Panc1 (cell line): ENCODE measurements at places on chromosomes 3 and 15.

DNA sequence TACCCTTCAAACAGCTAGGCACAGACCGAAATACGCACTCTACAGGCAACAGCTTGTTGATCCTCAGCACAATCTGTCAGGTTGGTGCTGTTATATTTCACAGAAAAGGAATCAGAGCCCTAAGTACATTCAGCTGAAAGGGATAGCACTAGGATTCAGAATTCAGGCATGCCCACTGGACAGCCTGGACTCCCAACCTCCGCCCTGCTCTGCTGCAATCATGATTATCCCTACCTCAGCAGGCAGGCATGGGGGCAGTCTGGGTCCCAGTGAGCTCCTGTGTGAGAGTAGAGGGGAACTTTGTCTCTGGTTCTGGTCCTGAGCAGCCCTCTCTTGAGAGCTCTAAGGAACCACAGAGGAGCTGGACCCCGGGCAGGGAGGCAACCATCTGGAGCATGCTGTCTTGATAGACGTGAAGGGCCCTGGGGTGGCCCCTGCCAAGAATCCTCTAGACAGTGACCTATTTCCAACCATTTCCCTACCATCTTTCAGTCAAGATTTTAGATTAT, 23.4 kb upstream of the NOX5 start:
- no peak for DNase-seq

DNA sequence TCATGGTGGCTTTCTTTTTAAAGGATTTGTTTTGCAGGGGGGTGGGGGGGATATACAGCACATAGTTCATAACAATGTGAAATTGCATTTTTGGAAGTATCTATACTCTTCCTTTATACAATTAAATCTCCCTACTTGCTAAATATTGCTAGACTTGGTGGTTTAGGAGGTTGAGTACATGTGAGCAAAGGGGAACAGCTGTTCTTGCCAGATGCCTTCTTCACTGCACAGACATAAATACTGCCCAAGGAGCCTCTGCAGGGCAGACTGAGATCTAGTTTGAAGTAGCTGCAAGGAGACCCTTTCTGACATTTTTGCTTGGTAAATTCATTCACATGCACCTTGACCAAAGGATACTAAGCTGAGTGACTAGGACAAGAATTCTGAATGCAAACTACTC, 228.6 kb upstream of the IL12A start:
- DNase-seq: no peak

- DNase-seq: no peak
These were observed 178.1 kb upstream of the KBTBD8 start for GRCh38 chr3:66819993-66820501.

GRCh38 chr3:122519693-122520092, 5.0 kb upstream of the KPNA1 start:
- no peak for DNase-seq

- no peak for DNase-seq
These were observed 85.7 kb upstream of the MYZAP start for GRCh38 chr15:57505949-57506391.

GRCh38 chr3:4987538-4988296, 8.5 kb downstream of the BHLHE40 start:
- DNase-seq: no peak

DNA sequence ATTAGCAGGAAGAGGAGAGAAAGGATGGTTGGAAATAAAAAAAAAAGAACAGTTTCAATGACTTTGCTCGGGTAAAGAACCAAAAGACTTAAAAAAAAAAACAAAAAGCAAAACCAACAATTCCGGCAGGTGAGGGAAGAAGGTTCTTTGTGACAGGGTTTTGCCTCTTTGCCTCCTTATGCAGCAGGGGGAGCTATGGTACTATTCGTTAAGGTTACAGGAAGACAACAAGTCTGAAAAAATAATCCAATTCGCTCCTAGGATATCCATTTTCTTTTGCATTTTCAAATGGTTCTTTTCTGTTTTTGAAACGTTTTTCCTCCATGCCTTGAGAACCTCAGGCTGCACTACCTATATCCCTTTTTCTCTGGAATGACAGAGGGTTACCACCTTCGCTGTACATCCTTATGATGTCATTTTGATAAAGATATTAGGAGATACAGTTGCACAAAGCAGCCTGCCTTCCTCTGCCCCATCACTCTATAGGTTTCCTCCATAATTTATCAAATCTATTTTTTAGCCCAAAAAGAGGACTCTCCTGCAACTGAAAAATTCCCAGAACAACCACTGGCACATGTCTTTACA, 55.0 kb downstream of the CFAP20DC start:
- DNase-seq: no peak

- DNase-seq: peak; percentile 45
These were observed at the start of gene DPH6 for GRCh38 chr15:35545824-35546510. DPH6 (minus strand) TSS chr15:35546165; CDS start chr15:35546141, 24 bp downstream.

DNA sequence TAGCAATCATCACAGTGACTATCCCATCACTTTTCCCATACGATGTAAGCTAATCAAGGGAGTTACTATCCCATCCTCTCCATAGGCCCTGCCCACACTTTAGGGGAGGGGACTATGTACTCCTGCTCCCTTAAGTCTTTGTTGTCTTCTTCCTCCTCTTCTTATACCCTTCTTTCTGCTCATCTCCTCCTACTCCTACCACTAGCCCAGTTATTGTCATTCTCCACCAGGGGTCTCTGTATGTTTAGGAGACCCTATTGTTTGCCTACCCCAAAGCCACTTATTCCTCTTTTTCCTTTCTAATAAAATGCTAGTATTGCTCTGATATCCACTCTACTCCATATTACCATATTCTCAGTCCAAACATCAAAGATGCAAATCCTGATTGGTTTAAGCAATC, 27.8 kb downstream of the STAC start:
- no peak for DNase-seq

GRCh38 chr3:132660811-132661070, 612 bp downstream of the UBA5 start:
- DNase-seq: no peak

DNA sequence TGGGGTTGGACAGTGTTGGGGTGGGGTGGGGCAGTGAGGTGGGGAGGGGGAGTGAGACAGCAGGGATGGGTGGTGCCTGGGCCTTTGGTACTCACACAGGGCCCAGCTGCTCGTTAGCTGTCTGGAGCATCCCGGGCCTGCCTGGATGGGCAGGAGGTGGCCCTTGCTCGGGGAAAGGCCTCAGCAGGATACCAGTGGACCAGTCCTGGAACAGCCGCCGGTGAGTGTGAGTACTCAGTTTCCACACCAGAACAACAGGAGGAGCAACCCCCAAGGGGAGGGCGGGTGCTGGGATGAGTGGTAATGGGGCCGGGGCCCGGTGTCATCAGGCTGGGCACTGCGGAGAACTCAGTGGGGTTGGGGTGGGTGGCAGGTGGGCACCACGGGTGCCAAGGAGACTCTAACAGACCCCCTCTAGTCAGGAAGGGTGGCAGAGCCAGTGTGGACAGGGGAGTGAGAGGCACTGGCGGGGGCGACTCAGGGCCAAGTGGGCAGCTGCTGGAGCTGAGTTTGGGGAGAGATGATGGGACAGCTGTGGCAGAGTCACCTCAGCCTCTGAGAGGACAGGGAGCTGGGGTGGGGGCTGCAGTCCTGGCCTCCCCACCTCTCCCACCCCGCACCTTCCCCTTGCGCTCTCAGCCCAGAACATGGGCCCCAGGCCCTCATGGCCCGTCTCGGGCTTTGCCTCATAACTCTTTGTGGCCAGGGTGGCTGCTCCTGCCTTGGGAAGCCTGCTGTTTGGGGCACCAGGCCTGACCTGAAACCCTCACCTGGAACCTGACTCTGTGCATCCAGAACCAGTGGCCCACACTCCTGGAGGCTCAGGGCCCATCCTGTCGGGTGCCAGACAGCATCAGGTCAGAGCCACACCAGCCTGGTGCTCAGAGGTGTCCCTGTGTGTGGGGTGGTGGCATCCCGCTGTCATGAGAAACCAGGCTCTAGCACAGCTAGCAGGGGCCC, 52.1 kb upstream of the PRR23E start:
- DNase-seq: no peak

DNA sequence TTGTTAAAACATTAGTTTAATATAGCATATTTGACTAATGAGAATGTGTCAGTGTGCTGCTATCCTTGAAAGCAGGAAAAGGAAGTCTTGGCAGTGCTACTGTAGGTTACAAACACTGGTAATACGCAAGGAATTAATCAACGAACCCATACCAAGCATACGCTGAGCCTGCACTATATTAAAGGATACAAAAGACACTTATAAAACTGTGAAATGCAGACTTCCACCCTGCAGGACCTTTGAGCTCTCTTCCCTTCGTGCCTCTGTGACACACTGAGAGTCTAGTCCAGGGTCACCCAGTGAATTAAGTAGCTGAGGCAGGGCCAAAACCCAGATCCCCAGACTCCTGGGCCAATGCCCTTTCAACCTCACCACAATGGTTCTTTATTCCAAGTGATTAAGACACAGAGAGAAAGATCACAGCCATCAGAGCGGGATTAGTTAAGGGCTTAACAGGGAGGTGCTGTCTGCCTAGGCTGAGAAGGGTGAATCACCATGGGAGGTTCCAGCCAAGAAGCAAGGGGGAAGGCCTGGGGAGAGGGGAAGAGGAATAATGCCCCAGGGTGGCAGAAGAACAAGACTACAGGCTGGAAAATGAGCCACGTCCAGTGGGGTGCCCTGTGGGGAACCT, 6.8 kb downstream of the ANXA2 start:
- DNase-seq: no peak

- DNase-seq: no peak
These were observed 272.6 kb downstream of the PDCD6IP start for GRCh38 chr3:34070831-34071585.

DNA sequence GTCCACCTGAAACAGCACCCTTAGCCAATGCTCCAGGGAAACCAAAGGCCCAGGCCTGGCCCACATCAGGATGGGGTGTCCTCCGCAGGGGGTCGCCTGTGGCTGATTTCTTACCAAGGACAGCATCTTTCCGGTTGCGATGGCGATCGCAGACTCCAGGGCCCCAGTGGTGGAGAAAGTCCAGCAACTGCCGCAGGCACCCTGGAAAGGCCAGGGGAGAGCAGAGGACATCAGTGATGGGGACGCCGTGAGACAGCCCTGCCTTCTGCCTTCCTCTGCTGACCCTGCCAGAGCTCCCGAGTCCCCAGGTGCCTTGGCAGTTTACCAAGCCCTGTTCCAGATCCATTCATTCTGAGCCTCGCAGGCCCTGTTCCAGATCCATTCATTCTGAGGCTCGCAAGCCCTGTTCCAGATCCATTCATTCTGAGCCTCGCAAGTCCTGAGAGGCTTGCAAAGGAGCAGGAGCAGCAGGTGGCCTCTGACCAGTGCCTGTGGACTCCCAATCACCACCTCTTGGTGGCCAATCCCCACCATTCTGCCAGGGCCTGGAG, 12.5 kb downstream of the CTSH start:
- DNase-seq: no peak

GRCh38 chr15:71106802-71107500, 8.3 kb upstream of the THSD4 start:
- DNase-seq: no peak

DNA sequence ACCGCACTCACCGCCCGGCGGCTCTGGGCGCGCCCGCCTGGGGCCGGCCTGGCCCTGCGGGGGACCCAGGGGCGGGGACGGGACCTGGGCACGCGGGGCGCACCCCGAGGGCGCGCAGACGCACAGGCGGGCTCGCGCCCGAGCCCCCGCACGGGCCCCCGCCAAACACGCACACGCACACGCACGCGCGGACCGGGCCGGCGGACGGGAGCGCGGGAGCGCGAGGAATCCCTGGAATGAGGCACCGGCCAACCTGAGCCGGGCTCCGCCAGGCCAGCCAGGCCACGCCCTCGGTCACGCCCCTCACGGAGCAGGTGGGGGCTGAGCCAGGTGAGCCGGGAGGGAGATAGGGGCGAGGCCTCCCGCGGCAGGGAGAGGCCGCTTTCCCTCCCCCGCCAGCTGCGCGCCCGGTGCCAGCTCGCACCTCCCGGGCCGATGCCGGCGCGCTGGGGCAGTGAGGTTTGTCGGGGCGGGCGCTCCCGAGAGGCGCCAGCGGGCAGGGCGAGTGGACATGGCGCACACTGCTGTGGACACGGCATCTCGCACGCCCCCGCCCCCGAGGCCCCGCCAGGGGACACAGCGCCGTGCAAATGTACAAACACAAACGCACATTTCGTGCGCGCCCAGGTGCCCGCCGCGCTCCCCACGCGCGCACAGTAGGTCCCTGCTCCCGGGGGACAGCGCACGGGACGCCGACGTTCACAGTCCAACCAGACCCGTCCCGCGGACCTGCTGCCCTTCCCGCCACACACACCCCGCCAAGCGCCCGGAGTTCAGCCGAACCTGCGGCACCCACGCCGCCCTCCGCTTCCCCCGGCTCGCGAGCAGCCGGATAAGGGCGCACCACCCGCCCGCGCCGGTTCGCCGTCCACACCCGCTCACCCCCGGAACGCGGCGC, 75.9 kb upstream of the VGLL4 start:
- DNase-seq: no peak

DNA sequence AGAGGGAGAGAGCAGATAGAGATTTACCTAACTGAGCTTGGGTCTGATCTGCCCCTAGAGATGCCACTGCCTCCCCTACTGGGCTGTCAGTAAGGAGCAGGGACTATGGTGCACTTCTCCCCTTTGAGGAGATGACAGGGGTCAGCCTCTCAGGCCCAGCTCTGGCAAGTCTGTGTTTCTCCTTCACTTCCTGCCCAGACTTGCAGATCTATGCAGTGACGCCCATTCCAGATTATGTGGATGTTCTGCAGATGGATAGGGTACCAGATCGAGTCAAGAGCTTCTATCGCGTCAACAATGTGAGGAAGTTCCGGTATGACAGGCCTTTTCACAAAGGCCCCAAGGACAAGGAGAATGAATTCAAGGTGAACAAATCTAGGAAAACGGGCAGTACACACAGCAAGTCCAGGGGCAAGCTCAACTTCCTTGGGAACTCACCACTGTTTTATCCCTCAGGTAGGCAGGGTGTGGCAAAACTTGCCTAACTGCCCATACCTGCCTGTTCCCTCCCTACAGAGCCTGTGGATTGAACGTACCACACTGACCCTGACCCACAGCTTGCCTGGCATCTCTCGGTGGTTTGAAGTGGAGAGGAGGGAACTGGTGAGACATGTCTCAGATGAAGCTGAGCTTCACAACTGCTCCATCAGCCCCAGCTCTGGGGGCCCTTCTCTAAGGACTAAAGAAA, 29.1 kb upstream of the MANF start:
- DNase-seq: no peak

DNA sequence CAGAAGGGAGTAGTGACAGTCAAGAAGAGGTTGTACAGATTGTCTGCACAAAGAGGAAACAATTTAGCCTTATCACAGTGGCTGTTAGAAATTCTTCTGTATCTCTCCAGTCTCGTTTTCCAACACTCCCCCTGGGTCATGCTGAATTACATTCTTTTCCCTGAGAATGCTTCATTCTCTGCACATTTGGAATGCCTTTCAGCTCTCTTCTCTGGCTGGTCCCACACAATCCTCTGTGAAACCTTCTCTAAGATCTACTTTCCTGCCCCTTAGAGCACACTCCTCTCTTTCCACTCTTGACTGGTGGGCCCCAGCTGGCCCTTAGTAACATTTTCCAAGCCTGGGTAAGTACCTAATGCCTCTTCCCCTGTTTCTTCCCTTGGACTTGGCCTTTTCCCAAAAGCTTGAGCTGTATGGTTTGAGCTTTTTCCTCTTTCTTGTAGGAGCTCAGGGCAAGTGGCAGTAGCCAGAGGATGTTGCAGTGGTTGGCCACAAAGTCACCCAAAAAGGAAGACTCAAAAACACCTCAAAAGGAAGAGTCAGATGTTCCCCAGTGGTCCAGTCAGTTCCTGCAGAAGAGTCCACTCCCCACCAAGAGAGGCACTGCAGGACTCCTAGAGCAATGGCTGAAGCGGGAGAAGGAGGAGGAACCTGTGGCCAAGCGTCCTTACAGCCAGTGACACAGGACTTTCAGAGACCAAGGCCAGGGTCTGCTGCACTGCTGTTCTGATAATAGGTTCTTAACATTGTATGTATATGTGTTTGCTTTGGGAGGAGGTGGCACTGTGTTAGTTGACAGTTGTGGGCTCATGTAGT, 25.7 kb downstream of the HMCES start:
- no peak for DNase-seq
